C1 segment of cervical spinal cord (tissue), 14 donors: ENCODE measurements at places on chromosomes 3 and 15.

GRCh38 chr3:20256144-20256543, 70.1 kb upstream of the SGO1 start:
- no peak for DNase-seq

GRCh38 chr3:18379647-18380046, 45.5 kb downstream of the SATB1 start:
- no peak for DNase-seq

DNA sequence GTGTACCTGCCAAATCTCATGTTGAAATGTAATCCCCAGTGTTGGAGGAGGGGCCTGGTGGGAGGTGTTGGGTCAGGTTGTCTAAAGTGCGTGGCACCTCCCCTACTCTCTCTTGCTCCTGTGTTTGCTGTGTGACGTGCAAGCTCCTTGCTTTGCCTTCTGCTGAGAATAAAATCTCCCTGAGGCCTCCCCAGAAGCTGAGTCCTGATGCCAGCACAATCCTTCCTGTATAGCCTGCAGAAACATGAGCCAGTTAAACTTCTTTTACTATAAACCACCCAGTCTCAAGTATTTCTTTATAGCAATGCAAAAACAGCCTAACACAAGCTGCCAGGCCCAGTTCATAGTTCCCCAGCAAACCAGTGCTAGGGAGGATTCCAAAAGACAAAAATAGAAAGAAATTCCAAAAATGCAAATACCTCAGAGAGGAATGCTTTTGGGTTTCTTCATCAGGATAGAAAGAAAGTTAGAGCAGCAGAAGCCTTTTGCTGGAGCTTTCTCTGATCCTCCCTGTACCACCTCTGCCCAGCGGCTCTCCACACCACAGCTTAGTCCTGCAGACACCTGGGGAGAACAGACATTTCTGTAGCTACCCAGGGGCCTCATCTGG, 25.9 kb upstream of the CDV3 start:
- DNase-seq: no peak

DNA sequence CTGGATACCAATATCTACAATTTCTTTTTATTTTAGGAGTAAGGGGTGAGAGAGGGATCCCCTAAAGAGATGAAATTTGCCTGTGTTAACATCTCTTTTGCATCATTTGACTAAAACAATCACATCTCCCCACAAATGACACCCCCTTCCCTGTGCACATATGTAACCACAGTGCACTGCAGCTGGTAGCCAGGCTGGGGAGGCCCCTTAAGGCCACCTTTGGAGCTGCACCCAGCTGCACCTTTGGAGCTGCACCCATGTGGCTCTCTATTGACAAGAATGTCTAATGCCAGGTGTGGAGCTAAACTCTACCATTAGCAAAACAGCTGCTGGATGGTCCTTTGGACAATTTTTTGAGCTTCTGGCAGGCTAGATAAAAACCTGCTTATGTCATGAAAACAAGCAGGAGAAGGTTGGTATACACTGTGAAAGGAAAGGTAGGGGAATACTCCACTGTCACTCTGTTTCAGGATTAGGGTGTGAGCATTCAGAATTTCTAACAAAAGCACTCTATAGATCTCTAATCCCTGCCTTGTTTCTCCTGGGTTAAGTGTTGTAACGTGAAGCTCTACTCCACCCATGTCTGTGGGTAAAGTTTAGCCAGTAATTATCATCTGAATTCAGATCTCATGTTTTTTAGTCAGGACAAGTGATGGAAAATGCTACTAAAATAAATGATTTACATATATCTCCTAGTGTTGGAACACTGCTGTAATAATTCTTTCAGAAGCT, 52.1 kb downstream of the TFG start:
- no peak for DNase-seq

DNA sequence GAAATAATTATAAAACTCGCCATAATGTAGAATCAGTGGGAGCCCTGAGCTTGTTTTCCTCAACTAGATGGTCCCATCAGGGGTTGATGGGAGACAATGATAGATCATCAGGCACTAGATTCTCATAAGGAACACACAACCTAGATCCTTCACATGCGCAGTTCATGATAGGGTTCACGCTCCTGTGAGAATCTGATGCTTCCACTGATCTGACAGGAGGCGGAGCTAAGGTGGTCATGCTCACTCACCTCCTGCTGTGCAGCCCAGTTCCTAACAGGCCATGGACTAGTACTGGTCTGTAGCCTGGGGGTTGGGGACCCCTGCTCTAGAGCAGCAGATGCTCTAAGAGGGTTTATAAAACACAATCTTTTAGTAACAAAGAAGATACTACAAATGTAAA, 183.6 kb downstream of the ANXA2 start:
- no peak for DNase-seq

DNA sequence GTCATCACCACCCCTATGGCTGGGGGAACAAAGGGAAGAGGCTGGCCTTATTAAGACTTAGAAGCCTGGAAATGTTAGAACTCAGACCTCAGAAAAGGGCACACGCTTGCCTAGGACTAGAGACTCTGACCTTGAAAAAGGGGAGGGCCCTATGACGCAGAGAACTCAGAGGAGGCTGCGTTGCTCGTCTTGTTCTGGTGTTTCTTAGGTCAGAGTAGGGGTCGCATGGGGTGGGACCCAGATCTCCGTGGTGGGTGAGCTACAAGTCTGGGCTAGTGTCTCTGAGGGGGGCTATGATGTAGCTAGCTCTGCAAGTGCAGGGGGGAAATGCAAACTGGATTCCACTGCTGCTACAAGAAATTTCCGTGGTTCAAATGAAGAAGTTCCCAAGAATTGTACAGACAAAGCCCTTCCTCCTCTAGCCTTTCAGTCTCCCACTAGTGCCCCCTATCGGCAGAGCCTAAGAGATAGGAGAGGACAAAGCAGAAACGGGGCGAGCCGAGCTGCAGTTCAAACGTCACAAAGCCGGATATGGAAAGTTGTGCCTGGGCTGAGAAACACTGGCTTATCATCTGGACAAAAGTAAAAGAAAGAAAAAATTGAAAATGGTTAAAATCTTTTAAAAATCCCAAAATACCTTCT, 392.9 kb upstream of the ROBO2 start:
- no peak for DNase-seq

DNA sequence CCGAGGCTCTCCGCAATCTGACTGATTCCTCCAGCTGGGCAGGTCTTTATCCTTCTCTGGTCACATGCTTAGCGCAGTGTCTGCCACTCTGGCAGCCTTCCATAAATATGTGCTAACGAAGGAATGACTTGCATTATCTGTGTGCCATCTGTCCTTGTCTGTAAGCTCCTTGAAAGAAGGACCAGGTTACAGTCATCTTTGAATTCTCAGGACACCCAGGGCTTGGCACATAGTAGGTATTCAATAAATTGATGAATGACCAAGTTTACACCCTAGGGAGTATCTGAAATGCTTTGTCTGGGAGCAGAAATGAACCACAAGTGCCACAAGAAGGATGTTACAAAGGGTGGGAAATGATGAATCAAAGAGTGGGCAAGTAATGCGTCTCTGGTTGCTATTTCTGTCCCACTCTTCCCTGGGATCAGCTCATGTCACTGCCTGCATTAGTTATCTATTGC, 16.5 kb upstream of the FAM3D start:
- DNase-seq: no peak

GRCh38 chr3:66723231-66723630, 222.4 kb upstream of the LRIG1 start:
- no peak for DNase-seq

DNA sequence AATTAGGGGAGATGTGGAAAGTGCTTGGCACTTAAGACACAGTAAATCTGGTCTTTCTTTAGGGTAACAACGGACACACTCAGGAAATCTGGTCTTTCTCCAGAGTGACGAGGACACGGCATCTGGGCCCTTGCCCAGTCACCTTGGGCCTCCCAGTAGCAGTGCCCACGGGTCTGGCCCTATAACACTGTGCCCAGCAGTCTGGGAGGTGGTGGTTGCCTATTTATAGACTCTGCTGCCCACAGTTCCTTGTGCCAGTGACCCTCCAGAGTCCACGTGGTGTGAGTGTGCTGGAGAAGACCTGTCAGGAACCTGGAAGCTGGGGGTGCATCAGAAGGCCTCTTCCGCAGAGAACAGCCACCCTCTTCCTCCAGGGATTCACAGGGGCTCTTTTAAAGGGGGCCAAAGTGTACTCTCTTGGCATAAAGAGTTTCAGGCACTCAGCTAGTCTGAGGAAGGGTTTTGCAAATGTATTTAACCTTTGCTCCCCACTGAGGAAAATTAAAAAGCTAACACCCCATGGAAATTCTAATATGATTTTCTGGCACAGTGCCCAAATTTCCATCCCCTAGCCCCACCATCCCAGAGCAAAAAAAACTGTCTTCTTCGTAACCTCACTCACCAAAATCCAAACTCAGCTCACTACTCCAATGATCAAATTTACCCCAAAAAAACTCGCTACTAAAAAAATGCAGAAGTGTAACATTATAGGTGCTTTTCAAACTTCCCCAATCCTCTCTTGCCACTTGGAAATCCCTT, 15.4 kb downstream of the WNT5A start:
- no peak for DNase-seq

DNA sequence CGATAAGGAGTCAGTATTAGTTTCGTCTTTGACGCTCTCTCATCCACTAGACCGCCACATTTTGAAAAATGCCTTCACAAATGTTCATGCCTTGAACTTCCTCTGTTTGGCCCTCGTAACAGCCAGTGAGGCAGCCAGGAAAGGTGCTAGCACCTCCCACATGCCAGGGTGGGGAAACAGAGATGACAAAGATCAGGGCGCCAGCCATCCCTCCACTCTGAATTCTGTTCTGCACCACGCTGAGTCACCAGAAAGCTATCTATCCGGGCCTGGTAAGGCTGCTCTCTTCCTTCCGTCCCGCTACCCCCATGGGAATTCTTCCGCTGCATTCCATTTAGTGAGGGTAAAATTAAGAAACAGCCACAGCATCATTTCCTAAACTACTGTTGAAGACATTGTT, 31.3 kb upstream of the BCL2L10 start:
- no peak for DNase-seq

DNA sequence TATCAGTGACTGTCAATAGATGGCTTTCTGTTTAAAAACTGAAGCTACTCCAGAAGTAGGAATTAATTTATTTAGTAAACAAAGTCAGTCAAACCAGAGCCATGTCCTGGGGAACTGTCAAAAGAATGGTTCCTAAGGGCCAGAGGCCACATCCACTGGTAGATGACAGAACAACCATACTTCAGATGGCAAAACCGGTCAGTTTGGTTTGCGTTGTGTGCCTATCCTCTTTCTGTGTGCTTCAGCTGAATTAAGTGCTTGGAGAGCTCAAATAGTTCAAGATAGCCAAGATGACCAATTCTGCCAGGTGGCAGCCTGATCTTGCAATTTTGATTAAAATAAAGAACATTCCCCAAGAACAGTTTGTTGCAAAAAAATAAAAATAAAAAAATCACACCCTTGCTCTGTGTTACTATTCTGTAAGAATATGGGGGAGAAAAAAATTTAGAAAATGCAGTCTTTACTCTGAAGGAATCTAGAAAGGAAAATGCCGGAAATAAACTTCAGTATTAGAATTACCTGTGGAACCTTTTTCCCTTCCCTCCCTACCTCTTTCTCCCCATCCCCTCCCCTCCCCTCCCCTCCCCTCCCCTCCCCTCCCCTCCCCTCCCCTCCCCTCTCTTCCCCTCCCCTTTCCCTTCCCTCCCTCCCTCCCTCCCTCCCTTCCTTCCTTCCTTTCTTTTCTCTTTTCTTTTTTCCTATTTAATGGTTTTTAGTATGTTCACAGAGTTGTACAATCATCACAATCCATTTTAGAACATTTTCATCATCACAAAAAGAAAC, 2.5 kb downstream of the MAP3K13 start:
- DNase-seq: no peak

GRCh38 chr15:63852407-63852806, 18.7 kb upstream of the HERC1 start:
- no peak for DNase-seq

DNA sequence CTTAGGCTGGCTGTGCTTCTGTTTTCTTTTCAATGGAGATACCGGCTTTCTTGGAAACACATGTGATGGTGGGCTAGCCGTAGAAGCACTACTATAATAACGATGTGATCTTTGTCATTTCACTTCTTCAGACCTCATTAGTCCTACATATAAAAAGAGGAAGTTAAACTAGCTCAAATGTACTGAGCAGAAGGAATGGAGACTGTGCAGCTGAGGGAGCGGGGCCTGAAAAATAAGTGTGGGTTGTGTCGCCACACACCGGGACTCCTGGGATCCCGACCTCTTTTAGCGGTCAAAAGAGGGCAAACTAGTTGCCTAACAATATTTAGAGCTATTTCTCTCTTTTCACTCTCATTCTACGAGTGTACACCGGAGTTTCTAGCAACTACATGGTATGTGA, 1.0 kb upstream of the RNF7 start:
- no peak for DNase-seq

DNA sequence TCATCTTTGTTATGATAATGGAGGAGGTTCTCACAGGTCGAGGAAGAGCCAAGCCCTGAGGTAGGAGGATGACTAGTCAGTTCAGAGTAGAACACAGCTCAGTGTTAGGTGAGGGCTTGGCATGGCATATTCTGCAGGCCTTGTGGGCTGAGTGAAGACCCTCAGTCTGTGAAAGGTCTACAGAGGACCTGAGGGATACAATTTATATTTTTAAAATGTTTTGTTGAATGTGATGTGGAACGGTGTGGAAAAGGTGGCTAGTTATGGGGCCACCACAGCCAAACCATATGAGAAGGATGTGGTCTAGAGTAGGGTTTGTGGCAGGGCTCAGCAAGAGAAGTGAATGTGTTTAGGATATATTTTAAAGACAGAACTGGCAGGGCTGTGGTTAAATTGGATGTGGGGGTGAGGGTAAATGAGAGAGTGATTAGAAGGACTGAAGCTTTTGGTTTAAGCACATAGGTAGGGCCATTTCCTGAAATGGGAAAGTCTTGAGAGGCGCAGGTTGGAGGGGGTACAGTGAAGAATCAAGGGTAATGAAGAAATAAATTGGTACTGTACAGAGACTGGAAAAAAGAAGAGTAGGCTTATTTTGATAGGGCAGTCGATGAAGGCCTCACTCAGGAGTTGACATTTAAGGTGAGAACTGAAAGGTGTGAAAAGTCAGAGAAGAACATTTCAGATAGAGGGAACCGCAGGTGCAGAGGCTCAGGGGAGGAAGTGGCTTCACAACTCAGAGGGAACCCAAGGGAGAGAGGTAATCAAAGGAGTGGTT, 60.5 kb downstream of the SPTSSB start:
- no peak for DNase-seq

DNA sequence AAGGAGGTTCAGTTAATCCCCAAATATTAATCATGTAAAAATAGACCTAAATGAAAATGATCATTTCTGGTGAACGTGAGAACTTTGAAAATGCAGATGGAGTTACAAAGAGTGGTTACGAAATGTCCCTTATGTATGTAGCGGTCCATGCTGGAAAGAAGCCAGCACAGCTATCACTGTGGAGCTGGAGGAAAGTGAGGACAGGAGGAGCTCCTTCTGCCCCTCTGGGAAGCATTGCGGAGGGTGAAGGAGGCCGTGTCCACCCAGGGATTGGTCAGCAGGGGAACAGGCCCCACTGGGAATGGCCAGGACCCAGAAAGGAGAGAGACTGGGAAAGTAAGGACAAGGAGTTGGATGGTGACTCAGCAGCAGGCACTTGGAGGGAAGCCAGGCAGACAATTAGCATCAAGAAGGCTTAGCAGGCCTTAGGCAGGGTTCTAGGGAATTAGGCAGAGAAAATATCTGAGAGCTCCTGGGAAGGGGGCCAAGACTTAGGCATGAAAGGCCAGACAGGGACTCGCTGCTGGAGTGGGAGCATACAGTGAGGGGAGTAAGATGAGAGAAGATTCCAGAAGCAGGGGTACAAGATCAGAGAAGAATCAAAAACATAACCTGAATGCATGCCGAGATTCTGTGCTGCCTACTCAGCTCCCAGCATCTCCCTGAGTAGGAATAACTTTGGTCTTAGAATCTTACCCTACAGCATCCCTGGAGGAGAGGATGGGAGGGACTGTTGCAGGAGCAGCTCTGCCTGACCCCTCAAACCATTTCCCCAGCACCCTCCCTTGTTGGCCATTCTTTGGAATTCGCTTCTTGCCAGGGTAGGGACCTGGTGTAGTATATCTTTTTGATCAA, 171.0 kb upstream of the UMPS start:
- peak; percentile 36 for DNase-seq
